Stimulated activated CD8-positive, alpha-beta memory T cell treated with anti-CD3 and anti-CD28 coated beads, Interleukin-4, amount 100 ng/mL, for 1 hour (primary cell): ENCODE measurements at places on chromosomes 7 and 10.

- DNase-seq = no peak
Measured at GRCh38 chr10:70977625-70978024, 89.3 kb upstream of the PCBD1 start.

DNA sequence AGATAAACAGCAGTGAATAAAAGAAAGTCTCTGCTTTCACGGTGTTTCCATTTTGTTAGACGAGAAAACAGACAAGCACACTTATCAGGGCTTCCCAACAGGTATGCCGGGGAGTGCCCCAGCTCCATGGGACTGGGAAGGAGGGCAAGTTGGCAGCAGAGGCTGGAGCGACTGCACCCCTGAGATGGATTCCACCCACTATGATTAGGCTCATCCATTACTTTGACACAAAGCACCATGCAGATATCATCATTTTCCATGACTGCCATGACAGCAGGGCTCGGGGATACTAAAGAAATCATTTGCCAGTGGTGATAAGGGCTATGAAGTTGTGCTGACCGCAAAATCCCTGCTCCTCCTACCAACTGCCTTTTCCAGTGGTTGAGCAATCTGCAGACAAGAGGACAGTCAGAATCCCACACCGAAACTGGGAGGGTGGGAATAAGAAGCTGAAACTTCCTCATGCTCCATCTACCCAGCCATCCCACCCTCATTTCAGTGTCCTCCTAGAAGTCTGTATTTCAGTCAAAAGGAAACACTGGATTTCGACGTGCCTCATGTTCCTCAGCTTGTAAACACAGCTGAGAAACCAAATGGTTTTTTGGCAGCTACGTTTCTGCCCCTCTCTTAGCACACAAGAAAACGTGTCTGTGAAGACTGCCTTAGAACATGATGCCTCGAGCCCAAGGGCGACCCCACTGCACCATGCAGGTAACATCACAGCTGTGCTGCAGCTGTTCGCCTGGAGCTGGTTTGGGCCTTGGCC, 15.5 kb downstream of the CREB3L2 start:
- DNase-seq = no peak

DNA sequence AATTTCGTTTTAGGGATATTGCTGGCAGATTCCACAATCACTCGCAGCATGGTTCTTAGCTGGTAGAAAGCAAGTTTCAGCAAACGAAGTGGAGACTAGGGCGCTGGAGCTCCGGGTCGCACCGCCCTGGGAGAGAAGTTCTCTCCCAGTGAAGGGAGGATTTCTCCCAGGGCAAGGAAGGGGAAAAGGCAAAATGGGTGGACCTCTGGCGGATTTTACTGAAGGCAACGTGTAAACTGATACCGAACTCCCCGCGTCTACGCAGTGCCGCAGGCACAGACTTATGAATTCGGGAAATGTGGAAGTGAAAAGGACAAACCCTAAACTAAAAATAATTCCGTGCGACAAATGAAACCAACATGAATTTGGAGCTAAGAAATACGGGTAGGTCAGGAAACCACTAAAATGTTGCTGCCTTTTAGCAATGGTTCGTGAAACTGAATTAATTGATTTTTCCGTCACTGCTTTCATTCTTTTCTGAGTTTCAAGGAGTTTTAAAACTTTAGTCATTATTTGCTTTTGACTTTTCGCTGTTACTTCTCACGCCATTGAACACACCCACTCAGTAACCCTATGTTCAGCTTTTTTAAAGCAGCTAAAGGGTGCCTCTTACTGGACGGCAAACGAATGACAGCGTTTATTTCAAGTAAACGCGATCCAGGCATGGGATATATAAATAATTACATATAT, at the start of gene MYOF:
Gene MYOF, minus strand, starts transcription at position 190 of the 690 bp plus-strand sequence. Its CDS starts 140 bp downstream, at position 50.
- DNase-seq = no peak

DNA sequence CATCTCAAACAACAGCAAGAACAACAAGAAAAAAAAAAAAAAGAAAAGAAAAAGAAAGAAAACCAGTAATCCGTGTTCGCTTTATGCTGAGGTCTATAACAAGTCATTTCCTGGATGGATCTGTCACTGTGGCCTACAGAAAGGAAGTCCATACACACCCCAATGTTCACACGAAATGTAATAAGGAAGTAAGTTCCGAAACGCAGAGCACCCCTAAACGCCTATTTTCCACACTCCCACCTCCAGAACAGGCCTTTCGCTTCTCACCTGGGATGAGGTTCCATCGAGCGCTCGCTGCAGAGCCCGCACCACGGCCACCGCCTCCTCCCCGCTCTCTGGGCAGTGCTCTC, 735 bp downstream of the ZNF394 start:
- DNase-seq = no peak

DNA sequence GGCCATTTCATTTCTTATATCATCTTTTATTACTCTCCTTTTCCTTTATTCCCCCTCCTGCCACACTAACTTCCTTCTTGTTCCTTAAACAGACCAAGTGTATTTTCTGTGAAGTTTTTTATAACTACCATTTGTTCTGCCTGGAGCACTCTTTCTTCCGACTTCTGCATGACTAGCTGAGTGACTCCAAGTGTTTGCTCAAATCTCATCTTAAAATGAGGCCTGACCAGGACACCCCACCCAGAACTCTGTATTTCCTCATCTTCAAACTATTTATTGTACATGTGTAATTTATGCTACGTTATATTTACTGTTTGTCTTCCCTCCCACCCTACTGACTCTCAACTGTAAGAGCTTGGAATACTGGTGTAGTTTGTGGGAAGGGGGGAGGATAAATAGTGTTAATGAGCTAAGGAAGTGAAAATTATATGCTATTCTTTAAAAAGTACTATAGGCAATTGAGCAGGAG, 3.2 kb downstream of the MINDY3 start:
- no peak for DNase-seq
